Left lung (tissue), 14 donors: ENCODE measurements at places on chromosomes 4 and X.
A peak's percentile ranks its signal among the peaks of the same experiment; 100 is the strongest.

DNA sequence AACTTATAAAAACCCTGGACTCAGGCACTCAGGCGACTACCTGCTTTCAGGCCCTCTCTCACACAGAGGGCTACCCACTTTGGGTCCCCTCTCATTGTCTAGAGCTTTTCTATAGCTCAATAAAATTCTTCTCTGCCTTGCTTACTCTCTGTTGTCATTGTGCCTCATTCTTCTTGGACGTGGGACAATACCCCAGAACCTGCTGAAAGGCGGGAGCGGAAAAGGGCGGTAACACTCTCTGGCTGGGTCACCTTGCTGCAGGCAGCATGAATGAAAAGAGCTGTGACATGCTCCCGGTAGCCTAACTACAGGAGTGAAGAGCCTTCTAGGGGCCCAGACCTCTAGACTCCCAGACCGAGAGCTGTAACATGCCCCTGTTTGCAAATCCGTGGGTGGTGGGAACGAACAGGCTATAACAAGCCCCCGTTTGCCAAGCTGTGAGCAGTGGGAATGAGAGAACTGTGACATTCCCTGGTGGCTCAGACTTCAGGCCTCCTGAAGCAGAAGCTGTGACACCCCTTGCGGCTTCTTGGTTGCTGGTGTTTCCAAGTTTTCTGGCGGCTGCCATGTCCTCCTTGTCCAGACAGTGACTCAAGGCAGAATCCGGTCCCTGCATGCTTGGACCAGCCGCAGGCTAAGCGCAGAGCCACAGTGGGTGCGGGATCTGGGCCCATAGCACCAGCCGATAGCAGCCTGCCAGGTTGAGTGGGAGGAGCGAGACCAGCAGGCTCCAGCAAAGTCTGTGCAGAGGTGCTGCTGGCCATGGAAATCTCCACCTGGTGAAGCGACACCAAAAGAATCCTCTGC is 684.6 kb downstream of the ARAP2 start:
- no peak for DNase-seq

- no peak for DNase-seq
Observed at GRCh38 chr4:7569810-7570783, 135.4 kb upstream of the PSAPL1 start.

- peak; percentile 59 for DNase-seq
Observed at GRCh38 chr4:37453281-37453998, 208.9 kb downstream of the NWD2 start.

- no peak for DNase-seq
Observed at GRCh38 chr4:38582445-38582844, 81.6 kb upstream of the KLF3 start.

DNA sequence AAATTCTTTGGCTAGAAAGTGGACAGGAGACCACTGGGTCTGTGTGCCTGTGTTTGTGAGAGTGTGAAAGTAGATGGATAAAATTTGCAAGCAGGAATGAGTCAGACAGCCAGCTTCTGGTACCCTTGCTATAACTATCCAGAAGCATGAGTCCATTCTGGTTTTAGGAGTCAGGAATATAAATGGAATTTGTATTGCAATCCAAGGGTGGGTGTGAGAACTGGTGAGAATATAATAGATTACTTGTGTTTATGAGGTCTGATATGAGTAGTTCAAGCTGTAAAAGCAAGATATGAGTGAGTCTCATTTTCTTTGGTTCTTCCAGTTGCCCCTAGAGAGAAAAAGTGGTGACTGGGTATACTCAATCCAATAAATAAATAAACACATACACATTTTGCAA is 212.7 kb upstream of the TAPT1 start:
- no peak for DNase-seq
